ENCODE measurements at places on chromosomes 11 and 22.

DNA sequence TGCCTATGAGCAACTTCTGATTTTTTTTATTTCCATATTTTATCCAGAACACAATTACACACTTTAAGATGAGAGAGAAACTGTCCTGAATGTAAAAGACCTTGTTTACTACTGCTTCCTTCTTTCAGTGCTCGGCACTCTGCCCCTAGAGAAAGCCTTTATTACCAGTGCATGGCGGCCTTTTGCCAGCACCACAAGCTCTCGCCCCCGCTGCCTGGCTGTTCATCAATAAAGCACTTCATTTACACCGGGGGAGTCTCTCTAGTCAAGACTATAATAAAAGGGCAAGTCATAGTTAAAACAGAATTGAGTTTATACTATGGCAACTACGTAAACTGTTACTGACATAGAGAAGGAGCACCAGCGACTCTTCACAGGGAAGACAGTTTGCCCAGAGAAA lies 259.5 kb downstream of the CADM1 start:
- no peak for DNase-seq

DNA sequence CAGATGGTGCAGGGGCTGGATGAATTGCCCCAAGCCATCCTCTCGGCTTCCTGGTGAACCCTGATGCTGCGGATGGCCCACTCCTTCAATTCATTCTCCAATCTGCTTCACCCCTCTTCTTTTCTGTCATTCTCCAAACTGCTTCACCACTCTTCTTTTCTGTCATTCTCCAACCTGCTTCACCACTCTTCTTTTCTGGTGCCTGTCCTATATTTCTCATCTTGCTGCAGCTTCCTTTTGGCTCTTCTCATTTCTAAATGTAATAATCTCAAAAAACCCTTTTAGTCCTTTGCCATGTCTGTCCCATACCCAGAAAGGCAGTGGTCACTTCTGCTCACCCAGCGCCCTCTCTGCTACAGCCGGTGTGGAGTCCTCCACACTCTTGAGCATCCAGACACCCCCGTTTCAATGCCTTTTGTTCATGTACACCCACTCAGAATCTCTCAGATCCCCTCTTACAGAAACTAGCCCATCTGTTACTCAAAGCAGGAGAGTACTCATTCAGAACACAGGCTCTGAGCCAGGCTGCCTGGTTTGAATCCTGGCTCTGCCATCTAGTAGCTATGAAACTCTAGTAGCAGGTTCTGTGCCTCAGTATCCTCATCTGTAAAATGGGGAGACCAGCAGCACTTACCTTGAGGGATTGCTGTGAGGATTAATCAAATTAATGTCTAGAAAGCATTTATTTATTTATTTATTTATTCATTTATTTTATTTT lies 14.9 kb downstream of the SERPIND1 start:
- no peak for DNase-seq

DNA sequence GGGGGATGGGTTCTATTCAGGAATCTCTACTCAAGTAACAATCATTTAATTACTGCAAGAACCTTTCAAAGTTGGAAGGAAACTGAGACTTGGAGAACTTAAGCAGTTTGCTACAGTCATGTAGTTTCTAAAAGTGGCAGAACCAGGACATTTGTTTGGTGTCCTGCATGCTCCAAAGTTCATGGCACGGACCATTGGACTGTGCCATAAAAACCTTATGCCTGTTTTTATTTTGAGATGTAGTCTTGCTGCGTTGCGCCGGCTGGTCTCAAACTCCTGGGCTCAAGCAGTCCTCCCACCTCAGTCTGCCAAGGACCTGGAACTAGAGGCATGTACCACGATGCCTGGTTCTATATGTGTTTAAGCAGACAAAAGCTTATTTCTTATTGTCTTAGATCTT lies 18.6 kb upstream of the AIFM3 start:
- DNase-seq: no peak

GRCh38 chr11:47411884-47412746 lies 3.7 kb downstream of the SLC39A13 start:
- DNase-seq: no peak
